ENCODE measurements at places on chromosomes 2 and 18.

DNA sequence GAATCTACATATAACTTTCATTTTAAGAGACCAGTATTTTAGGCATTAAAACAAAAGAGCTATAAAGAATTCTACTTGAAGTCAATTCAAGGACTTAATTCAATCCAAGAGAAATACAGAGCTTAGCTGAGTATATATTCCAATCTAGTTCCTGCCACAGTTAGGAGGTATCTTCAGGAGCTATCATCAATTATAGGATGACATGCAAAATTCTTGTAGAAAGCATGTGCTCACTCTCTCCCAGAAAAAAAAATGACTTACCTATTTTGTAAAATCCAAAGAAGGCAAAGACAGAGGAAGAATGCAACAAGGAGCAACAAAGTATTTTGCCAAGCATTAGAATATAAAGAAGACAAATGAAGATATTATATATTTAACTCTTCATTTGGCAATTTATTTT is 31.8 kb upstream of the CFAP36 start:
- DNase-seq = no peak

GRCh38 chr2:66686755-66687154 is 251.8 kb downstream of the MEIS1 start:
- no peak for DNase-seq

GRCh38 chr2:15158100-15158499 is 403.0 kb downstream of the NBAS start:
- DNase-seq = no peak

DNA sequence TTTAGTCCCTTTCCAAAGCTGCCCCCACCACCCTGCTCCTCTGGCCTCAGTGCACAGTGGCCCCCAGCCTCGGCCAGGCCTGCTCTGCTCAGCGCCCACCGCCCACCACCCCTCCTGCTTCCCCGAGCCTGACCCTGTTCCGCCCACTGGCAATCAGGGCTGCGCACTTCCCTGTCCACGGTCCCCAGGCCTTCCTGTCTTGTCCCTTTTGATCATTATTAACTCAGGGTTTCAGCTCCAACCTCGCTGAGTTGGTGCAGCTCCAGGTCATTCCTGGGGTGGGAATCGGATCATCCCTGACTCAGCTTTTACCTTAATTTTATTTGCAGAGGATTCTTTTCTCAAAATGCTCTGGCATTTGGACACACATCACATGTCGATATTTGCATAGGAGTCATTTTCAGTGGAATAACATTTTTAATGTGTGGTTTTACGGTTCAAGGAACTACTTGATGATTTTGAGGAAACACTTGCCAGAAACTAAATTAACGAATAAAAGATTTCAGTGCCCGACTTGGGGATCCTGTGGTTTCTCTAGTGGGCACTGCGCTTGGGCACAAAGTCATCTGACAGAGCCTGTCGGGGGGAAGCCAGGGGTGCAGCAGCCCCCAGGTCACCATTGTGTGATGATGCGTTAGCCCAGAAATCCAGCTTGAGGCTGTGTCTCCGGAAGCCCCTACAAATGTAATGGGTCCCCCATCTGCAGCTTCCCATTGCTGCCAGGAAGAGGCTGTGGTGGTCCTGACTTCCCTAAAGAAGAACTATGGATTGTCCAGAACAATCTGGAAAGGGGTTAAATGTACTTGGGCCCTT is 1.0 kb upstream of the ESPNL start:
- no peak for DNase-seq

- no peak for DNase-seq
Measured at GRCh38 chr2:241598061-241598460, 38.9 kb downstream of the THAP4 start.

- peak; percentile 47 for DNase-seq
Measured at GRCh38 chr18:58552057-58552461, 76.8 kb downstream of the ALPK2 start.

DNA sequence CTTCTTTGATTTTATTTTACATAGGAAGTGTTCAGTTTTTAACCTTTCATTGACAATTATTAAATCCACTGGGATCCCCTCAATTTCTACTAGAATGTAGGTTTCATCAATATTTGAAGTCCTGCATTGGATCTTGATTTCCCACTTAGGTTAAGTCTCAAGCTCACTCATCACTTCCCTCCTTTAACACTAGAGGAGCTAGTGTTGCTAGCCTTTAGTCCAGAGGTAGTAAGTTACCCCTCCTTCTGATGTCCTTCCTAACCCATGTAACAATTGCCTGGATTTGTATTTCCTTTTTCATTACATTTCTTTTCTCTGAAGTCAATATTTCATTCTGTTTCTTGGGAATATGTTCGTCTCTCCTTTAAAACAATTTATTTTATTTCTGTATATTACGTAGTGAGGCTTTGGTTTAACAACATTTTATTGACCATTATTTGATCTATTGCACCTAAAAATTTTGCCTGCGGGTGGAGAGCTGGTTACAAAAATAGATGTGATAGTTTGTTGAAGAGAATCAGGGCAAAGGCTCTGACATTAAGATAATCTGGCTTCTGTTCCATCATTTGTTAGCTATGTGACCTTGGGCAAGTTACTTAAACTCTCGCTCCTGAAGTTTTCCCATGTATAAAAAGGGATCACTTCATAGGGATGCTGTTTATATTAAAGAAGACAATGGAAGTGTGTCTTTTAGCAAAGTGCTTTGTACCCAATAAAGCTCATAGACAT is 833.0 kb downstream of the SLC4A3 start:
- no peak for DNase-seq

DNA sequence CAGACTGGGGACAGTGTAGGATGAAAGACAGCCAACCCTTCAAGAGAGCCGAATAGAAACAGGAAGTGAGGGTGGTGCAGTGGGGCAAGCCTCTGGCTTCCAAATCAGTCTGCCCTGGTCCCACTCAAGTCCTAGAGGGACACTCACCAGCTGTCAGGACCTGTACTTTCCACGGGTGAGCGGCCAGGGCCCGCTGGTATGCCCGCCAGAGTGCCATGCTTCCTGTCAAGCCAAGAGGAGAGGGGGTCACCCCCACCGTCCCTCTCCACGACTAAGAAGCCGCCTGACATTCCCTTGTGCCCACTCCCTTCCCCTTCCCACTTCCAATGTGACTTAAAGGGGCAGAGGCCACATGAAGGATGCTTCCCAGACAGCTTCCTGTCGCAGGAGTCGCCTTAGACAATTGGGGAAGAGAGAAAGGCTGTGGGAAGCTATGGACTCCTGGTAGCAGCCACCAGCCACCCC is 564 bp downstream of the MPV17 start:
- no peak for DNase-seq

DNA sequence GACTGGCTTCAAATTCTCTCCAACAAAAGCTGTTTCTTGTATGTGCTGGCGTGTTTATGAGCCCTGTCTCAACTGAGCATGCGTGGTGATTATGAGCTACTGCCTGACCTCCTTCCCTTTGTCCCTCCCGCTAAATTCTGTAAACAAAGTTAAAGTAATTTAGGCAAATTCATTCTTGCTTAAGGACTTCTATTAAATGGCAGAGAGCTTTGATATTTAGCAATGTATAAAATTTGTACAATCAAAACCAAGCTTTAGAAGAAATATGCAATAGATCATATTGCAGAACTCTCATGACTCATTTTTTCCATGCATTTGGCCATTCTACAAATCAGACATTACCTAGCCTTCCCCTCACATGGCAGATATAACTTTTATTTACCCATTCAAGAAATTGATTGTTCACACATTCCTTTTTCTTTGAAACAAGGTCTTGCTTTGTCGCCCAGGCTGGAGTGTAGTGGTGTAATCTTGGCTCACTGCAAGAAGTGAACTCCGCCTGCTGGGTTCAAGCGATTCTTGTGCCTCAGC is 18.2 kb downstream of the IGFBP2 start:
- DNase-seq = no peak

DNA sequence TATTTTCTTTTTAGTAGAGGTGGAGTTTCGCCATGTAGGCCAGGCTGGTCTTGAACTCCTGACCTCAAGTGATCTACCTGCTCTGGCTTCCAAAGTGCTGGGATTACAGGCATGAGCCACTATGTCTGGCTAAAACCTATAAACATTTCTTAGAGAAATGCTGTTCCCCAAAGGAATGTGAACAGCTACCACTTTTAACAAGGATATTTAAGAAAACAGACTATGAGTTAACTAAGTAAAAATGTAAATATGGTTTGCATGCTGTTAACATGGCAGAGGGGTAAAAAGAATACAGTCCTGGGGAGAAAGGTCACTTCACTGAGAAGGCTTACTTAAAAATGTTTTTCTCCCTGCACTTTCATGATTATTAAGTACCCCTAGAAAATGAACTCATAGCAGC is 57.1 kb downstream of the SLC16A14 start:
- no peak for DNase-seq

- no peak for DNase-seq
Measured at GRCh38 chr2:35871672-35872071, 483.9 kb upstream of the CRIM1 start.

DNA sequence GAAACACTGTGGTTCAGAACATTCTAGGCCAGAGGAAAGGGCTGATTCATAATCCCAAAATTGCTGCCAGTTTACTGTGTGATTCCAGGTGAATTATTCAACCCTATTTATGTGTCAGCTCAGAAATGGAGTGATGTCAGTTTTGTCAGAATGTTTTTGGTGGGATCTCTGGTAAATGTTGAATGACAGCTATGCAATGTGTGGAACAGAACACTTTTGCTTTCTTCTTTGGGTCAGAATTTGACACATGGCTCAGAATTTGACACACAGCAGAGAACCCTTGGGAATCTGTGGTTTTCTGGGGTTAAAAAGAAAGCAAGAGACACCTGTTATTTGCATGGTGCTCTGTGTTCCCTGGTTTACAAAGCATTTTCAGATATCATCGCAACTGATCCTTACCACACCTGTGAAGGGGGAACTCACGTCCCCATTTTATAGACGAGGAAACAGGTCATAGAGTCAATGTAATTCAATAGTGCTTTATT is 1.6 kb upstream of the MTA3 start:
- no peak for DNase-seq

- no peak for DNase-seq
Measured at GRCh38 chr18:61284039-61284438, 49.2 kb upstream of the CDH20 start.

- DNase-seq = no peak
Measured at GRCh38 chr2:21454839-21455238, 331.1 kb downstream of the TDRD15 start.

- DNase-seq = no peak
Measured at GRCh38 chr2:39893616-39894015, 114.6 kb upstream of the THUMPD2 start.

DNA sequence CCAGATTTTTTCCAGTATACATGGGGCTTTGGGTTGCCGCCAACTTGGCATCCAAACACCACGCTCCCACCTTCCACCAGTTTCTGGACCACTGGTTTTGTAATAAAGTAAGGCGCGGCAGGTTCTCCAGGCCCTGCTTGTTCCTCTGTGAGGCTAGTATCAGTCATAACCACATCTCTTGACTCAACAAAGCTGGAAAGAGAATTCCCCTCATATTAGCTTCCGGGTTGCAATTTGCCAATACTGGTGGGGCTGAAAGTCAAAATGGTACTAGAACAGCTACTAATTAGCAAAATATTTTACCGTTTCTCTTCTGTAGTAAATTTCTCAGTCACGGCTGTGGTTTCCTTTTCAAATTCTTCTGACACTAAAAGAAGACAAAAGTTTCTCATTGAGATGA is 25.0 kb downstream of the TTN start:
- DNase-seq = no peak

GRCh38 chr2:208792766-208793165 is 386.2 kb downstream of the PTH2R start:
- DNase-seq = no peak

GRCh38 chr2:40032650-40033319 is 253.7 kb upstream of the THUMPD2 start:
- no peak for DNase-seq

- DNase-seq = no peak
Measured at GRCh38 chr18:23498117-23498516, 5.2 kb upstream of the RMC1 start.

- DNase-seq = no peak
Measured at GRCh38 chr2:129191530-129191929, 787.9 kb upstream of the RAB6C start.

DNA sequence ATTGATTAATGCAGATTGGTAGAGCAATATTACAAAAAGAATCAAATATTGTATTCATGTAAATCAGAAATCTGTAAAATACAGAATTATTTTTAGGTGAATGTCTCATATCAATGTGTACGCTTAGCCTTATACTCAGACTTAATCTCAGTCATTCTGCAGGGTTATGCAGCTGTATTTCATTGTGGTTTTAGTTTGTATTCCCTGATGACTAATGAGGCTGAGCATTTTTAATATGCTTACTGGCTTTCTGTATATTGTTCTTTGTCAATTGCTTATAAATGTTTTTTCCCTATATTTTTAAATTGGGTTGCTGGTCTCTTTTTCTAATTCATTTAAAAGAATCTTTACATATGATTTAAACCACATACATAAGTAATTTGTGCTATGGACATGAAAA is 50.1 kb downstream of the CDH19 start:
- DNase-seq = no peak

DNA sequence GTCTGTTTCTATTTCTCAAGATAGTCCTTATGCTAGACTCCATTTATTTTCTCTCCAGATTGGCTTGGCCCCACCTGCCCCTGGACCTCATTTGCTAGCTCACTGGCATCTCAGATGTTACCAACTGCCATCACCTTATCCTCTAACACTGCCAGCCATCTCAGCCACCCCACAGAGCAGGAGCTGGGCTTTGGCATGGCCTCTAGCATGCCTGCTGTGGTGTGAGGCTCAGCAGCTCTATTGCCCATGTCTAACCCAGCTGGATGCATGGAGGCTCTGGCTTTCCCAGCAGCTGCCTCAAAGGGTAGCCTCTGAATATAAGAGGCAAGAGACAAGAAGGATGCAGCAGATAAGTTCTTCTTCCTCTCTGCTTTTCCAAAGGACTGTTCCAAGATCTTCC is 373.4 kb downstream of the TNS1 start:
- DNase-seq = no peak

- DNase-seq = no peak
Measured at GRCh38 chr2:204849892-204850291, 304.6 kb downstream of the PARD3B start.

- DNase-seq = no peak
Measured at GRCh38 chr2:158049129-158049855, 52.4 kb upstream of the UPP2 start.

- no peak for DNase-seq
Measured at GRCh38 chr2:62478093-62478580, 27.9 kb downstream of the TMEM17 start.

DNA sequence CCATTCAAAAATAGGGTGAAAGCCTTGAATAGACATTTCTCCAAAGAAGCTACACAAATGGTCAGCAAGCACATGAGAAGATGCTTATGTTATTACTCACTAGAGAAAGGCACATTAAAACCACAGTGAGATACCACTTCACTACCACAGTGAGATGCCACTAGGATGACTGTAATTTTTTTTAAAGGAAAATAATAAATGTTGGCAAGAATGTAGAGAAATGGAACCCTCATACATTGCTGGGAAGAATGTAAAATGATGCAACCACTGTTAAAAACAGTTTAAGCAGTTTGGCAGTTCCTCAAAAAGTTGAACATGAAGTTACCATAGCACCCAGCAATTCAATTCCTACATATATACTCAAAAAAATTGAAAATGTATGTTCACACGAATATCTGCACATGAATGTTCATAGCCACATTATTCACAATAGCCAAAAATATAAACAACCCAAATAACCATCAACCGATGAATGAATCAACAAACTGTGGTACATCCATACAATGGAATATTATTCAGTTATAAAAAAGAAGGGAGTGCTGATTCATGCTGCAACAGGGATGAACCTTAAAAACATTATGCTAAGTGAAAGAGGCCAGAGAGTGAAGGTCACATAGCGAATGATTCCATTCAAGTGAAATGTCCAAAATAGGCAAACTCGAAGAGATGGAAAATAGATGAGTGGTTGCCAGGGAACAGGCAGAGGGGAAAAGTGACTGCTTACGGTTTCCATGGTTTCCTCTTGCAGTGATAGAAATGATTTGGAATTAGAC is 156.2 kb upstream of the NDUFV2 start:
- no peak for DNase-seq
